Left hindlimb (tissue), 1 donor: ENCODE measurements at places on chromosomes 12 and 14.

GRCh38 chr12:72876092-72876491 lies 603.9 kb downstream of the TRHDE start:
- no peak for DNase-seq

GRCh38 chr12:56520506-56520905 lies 1.1 kb upstream of the RBMS2 start:
- no peak for DNase-seq

DNA sequence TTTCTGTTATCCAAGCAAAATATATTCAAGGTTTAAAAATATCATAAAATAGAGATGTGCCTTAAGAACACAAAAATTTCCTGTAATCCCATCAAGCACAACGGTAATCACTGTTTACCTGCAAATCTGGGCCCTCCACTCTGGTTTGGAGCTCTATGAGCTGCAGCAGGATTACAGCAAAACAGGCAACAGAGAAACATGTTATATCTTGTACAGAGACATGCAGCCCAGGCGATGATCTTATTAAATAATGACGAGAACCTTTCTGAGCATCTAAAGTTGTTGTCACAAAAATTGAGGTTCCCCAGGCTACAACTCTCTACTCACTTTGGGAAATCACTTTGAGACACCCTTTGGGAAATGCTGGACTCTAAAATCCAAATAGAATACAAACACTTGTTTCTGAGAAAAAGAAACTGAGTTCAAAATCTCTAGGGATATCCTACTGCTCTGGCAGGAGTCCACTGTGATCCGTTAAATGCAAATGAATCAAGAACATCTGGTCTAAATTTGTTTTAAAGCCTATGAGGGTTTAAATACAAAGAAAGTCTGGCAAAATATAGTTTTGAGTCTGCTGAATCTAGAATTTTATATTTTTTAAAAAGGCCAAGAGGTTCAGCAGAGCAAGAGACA lies 36.3 kb downstream of the STON2 start:
- no peak for DNase-seq

DNA sequence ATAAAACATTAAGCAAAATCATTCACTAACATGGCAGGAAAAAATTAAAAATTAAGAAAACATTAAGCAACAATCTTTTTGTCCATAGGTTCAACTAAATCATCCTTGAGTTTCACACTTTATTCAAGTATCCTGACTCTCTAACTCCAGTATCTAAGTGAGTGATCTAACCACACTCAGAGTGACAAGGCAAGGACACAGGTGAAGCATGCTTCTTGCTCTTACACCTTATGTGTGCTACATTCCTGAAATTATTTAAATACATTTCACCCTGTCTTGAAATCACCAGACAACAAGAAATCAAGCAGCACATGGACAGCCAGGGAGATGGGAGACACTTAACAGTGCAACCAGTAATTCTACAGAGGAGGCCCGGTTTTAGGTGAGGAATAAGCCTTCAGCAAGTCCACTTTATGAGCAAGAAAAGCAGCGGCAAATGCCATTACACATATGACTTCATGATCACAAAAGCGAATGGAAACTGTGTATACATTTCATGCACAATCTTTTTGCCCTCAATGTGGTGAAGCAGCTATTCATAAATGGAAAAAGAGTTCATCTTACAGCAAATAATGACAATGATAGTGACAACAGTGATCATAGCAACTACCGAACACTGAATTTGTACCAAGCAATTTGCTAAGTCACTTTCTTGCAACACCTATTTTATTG lies 37.4 kb downstream of the PHLDA1 start:
- no peak for DNase-seq

DNA sequence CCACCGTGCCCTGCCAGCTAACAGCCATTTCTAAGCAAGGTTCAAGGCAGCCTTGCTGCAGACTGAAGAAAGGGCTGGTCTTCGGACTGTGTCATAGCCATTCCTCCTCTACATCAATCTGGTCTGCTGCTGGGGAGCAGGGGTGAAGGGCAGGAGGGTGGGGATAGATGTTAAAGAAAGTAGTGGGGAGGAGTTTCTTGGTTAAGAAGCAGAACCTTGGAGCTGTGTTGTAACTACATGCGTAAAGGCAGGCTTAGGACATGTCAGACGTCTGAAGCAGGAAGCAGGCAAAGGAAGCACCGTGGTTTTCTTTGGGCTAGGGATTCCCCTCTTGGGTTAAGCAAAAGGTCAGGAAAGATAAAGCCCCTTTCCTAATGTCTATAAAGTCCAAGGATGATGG lies 18.1 kb upstream of the NEK9 start:
- no peak for DNase-seq

DNA sequence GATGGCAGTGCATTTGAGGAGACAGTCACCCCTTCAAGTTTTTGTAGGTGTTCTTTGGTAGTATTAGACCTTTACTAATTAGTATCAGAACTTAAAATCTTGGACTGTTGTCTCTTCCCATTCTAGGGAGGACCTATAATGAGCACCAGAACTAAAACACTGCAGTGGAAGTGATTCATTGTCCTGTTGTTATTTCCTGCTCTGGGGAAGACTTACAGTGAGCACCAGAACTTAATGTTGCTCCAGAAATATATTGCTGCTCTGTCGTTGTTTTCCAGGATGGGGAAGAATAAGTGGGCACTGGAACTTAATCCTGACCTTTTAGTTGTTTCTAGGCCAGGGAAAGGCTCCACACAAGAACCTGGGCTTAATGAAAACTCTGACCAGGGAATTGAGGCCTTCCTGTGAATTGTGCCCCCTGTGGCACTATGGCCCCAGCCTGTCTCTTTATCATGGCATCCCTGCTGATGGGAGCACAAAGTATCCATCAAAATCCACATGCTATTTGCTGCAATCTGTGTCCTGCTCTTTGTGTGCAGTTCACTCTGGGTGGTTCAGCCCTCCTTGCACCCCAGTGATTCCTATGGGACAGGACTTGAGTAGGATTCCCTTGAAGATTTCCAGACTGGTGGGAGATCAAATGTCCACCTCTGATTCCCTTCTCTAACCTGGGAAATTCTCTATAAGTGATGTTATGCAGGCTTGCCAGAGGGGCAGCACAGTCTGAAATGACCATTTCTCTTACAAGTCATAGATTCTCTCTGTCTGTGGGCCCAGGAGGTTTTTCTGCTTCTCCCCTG lies 175.8 kb downstream of the PAWR start:
- no peak for DNase-seq

DNA sequence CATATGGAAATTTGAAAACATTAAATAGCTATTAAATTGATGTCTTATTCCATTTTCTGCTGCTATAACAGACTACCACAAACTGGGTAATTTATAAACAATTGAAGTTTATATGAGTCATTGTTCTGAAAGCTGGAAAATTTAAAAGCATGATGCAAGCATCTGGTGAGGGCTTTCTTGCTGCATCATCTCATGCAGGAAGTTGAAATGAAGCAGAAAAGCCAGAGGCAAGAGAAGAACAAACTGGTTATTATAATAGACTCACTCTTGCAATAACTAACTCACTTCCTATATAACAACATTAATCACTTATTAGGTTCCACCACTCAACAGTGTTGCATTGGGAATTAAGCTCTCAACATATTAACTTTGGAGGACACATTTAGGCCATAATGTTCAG lies 1277.4 kb downstream of the LRFN5 start:
- DNase-seq, result no peak

DNA sequence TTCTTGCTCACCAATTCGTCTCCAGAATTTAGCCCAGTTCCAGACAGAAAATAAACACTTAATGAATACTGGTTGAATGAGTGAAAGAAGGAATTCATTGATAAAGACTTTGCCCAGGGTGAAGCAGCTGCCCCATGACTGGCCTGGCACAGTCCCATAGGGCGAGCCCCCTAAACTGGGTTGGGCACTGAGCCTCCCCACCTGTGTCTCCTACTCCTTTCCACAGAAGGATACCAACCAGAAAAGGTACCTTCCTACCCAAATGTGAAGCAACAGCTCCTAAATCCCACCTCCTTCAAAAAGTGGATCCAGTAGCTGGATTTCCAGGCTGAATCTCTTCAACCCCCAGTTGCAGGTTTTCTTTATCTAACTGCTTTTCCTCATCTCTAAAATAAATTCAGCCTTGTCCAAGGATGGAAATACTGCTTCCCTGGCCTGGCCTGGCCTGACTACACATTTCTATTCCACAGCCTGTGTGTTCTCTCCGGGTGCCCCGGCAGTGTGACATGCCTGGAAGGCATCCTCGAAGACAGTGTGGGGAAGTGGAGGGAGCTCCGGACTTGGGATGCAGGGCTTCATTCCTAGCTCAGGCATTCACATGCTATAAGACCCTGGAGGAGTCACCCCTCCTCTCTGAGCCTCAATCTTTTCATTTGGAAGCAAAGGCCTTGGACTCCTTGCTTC lies 7.6 kb downstream of the KRT3 start:
- no peak for DNase-seq

DNA sequence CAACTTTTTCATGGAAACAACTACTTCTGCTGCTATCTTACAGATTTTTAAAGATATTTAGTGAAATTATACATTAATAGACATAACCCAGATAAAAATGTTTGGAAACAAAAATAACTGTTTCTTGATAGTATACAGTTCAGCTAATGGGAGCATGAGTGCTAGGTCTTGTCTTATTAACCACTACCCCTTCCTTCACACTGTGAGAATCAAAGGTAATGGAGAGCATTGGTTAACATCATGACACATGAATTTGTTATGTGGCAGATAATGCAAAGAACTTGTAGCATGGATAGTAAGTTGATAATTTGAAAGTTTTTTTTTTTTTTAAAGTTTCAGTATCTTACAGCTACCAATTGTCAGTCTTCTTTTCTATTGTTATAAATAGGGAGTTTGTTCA lies 44.2 kb downstream of the CCDC91 start:
- DNase-seq, result no peak

- DNase-seq, result no peak
Observed at GRCh38 chr14:92590176-92590575, 76.6 kb downstream of the RIN3 start.

GRCh38 chr14:63240221-63240620 lies 36.0 kb downstream of the RHOJ start:
- DNase-seq, result no peak

DNA sequence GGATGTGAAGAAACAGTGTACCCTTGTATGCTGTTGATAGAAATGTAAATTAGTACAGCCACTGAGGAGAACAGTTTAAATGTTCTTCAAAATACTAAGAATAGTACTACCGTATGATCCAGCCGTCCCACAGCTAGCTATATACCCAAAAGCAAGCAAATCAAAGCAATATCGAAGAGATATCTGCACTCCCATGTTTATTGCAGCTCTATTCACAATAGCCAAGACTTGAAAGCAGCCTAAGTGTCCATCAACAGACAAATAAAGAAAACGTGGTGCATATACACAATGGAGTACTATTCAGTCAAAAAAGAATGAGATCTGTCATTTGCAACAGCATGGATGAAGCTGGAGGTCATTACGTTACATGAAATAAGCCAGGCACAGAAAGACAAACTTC lies 88.5 kb upstream of the SLC38A4 start:
- no peak for DNase-seq

DNA sequence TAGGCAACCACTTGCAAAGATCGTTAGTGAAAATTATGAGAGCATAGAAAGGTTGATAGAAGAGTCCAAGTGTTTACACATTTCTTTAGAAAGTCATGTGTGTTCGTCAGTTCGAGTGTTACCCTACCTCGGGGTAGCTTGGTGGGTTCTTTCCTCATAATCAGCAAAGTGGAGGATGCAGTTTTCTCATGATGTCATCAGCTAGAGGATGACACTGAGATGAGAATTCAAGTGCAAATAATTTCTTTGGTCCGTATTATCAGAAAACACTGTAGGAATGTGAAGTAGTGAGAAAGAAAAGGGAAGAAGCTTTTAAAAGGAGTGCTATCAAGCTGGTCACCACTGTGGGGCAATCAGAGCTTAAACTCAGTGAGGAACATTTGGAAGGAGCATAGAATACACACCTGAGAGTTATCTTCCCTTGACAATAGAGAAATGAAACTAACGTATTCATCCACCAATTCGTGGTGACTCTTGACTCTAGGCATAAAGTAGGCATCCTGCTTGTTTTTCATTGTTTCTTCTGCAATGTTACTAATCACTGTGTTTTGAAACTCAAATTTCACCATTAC lies 1340.9 kb upstream of the TMEM132C start:
- DNase-seq, result no peak

- DNase-seq, result no peak
Observed at GRCh38 chr14:95614349-95614748, 71.9 kb upstream of the TCL1B start.

GRCh38 chr12:43289426-43289801 lies 262.6 kb downstream of the ADAMTS20 start:
- no peak for DNase-seq

GRCh38 chr14:103140316-103141109 lies 17.3 kb downstream of the TNFAIP2 start:
- DNase-seq, result no peak

- DNase-seq, result no peak
Observed at GRCh38 chr12:81206429-81206828, 128.6 kb downstream of the ACSS3 start.

DNA sequence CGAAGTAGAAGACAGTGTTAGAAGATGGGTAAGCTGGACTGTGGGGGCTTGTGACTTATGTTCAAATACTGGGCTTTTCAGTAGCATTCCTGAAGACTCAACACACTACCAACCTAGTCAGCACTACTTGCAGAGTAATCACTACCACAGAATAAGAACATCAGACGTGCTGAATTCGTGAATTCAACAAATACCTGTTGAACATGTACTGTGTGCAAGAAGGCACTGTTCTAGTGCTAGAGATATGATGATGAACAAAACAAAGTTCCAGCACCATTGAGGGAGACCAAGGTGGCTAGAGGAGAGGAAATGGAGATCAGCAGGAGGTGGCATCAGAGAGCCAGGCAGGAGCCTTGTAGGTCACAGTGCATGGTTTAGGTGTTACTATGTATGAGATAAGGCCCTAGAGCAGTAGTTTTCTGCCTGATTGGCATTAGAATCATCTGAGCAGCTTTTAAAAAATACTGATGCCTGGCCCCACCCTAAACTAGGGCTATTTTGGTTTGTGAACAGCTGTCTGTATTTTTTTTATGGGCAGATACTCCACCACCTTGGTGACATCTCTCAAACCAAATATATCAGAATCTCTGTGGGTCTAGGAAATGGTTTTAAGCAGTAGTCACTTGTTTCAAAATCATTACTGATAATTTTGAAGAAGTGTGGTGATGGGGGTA lies 26.8 kb downstream of the FERMT2 start:
- no peak for DNase-seq

DNA sequence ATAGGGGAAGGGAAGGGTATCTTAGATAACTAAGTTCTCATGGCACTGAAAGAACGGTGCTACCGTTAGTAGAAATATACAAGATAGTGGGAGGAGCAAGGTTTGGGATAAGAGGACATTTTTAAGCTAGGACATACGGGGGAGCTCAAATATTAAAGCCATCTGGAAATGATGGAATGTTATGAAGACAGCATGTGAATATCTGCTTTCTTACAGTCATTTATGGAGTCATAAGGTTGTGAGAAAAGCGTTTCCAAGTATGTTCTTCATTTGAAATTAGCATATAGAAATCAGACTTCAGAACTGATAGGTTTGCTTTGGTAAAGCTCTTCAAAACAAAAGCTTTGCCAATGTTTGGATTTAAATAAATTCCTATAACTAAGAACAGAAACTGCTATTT lies 62.3 kb downstream of the OTOGL start:
- DNase-seq, result no peak
